CD14-positive monocyte (primary cell): ENCODE measurements at places on chromosomes 1 and 21.

DNA sequence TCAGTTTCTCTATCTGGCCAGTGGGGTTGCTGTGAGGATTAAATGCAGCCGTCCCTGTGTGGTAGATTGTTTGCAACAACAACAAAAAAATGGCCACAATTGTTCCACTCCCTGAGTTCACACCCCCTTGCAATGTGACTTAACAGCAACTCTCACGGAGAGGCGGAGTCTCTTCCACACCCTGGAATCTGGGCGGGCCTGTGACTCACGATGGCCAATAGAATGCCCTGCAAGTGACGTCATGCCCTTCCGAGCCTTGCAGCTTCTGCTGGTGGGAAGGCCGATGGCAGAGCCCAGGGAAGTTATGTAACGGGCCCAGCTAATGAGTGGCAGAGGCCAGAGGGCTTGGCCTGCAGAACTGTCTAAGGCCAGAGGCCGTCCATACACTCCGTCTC lies 87.9 kb downstream of the RIPK4 start:
- peak; percentile 99 for DNase-seq

DNA sequence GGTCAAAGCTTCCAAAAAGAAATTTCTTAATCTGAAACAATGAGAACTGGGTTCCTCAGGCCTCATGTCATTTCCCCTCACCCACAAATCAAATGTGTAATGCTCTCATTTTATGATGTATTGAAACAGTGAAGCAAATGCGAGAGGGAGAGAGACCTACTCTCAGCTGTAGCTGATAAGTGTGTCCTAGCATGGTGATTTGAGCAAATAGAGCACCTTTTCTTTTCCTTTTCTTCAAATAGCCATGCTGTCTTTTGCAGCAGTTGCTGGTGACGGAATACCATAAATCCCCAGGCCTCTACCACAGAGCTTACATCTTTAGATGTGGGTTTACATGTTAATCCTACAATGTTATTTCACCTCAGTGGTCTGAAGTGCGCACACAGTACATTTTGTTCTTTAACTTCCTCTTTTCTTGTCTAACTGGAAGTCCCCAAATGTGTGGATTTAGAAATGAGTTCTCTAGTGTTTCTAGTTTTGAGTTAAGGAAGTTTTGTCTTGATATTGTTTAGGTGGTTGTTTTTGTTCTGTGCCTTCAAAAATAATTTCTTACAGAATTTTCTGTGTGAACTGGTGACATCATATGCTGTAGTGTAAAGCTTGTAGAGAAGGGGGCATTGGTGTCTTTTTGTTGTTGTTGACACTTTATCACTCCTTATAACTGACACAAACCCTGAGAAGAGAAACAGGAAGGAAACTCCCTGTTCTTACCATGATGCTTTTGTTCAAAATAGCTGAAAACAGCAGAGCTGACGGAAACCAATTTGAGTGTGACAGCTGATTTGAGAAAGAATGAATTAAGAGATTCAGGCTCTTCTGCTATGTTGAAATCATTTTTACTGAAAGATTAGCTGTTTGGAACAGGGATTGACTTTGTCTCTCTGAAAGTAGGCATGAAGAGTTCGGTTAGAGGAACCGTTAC lies 12.2 kb downstream of the SMAP2 start:
- peak; percentile 91 for DNase-seq

DNA sequence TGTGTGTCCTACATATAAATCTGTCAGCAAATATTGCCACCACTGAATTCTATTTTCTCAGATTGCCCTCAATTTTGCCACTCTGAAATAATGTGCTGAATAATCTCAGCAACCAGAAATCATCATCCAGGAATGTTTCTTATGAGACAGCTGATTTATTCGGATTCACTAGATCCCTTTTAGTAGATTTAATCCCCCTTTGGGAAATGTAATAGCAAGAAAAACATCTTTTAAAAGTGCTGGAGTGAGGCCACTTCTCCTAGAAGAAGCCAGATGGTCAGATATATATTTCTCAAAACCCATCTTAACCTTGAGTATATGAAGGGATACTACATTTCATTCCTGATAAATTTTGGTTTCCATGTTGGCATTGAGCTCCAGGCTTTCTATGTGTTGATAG lies 327.7 kb downstream of the SMYD3 start:
- DNase-seq = no peak

- peak; percentile 15 for DNase-seq
Measured at GRCh38 chr21:44965251-44966022, 25.6 kb downstream of the SLX9 start.
